HuH-7.5 (cell line): ENCODE measurements at places on chromosomes 6 and 20.

DNA sequence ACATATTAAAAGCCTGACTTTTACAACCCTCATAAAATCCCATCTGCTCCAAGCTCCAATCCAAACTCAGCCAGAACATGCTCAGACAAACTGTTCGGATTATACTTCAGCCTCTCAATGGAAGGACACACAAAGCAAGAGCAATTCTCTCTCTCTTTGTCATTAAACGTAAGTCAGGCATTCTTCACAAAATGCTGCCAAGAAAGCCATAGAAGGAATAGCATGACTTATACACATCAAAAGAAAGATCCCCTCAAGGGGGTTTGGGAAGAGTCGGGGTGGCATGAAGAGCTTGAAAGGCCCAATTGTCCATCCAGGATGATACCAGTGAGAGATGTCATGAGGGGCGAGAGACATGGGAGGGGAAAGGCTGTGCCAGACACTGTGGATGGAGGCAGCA, 268.9 kb downstream of the PREX1 start:
- no peak for DNase-seq

- DNase-seq, result peak; percentile 67
Measured at GRCh38 chr6:52419809-52420667, at the start of gene EFHC1. Gene EFHC1 (plus strand): TSS chr6:52420342. CDS start chr6:52420411, 69 bp downstream.

- no peak for DNase-seq
Measured at GRCh38 chr20:19706463-19706862, 51.6 kb upstream of the RIN2 start.

- no peak for DNase-seq
Measured at GRCh38 chr6:52994031-52994838, 849 bp downstream of the GSTA4 start.

GRCh38 chr20:4814696-4815252, 93.1 kb downstream of the PRND start:
- no peak for DNase-seq

DNA sequence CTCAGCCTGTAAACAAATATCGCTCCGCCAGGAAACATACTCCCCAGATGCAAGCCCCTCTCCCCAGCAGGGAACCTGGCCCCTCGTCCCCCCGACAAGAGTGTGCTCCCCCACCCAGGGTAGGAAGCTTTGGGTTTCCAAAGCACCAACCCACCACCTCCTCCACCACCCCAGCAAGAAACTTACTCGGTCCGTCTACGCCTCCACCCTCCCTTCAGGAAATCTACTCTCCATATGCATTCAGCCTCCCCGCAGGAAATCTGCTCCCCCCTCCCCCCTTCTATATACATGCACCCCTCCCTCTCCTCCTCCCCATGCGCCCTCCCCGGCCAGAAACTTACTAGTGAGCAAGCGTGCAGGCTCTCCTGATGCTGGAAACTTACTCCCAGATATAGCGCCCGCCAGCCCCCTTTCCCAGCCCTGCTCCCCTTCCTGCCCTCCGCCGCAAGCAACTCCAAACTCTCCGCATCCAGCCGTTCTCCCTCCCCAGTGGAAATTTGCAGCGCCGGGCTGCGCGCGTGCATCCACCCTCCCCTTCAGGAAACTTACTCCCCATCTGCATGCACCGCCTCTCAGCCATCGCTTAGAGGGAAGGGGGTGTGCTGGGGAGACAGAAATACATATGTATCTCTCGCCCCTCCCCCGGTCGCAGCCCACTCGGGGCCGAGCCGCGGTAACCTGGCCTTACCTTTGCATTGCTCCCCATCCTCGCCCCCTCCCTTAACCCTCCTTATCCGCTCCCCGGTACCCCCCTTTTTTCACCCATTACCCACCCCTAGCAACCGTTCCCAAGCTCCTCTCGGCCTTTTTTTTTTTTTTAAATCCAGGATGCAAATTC, at the start of gene TRERF1:
TRERF1 (minus strand) TSS at position 594 of the 838 bp plus-strand sequence. CDS start 182,336 bp downstream, outside the sequence.
- DNase-seq, result peak; percentile 13

DNA sequence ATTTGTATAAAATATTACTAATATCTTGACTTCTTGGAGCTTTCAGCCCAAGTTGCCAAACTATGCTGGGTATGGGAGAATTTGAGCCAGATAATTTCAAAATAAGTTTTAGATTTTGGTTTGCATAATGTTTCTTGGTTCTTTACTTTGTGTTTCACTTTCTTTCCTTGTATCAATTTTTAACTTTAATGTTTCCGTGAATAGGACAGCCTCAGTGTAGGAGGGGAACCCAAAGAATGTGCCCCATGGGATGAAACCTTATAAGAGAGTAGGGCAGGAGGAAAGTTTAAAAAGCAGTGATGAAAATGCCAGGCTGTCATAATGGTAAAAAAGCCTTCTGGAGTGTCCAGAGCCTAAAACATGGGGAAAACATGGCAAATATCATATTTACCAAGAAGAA, 252.4 kb upstream of the IRAK1BP1 start:
- no peak for DNase-seq

DNA sequence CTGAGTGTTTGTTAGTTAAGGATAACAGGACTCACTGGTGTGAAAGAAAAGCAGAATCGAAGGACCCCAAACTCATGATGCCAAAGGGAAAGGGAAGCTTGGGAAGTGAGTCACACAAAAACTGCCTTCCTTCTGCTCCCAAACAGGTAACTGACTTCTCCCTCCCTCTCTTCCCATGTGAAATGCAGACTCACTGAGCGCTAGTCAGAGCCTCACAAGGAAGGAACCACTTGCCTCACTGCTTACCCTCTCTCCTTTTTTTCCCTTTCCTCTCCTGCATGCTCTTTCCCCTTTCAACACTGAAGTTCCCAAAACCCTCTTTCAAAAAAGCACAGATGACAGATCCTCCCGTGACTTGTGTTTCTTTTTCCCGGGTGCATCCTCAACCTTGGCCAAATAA, 56.4 kb downstream of the LYRM4 start:
- DNase-seq, result no peak

DNA sequence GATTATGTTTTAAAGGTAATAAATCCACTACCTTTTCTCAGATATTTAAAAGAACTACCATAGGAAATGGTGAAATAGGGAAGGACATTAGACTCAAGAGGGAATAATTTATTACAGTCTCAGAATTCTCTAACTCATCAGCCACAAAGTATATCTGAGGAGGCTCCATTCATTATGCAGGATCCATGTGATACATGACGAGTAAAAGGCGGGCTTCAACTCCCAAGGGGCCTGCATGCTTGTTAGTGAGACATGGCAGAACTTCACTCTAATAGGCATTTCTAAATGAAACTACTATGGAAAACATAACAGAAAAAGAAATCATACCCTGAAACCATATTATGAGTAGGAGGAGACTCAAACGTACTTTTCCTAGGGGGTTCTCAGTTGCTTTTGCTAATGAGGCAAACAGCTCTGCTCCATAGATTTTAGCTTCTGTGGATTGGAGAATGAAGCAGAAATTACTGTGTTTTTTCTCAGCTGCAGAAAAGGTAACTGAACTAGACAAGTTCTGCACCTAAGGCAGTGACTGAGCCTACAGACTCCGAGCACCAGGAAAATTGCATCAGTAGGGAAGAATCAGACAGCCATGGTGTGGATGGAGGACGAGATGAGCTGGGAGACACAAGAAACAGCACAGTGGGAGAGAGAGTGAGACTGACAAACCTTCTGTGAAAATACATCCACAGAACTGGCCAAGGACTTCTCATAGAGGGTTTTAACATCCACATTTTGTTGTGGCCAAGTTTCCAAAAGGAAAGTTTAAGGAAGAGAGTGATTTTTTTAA, 254.6 kb upstream of the PRDM1 start:
- DNase-seq, result no peak

DNA sequence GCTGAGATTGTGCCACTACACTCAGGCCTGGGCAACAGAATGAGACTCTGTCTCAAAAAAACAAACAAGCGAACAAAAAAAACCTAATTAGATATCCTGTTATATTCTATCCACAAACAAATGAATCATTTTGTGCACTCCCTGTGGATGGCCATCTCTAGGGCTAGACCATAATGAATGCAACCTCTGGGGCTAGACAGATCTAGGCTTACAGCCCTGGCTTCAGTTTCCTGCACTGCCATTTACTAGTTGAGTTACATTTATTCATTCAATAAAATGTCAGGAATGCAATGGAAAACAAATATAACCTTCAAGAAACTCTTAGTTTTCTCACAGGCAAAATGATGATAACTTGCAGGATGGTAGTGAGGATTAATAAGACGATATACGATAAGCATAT, 6.6 kb upstream of the RNF8 start:
- no peak for DNase-seq

DNA sequence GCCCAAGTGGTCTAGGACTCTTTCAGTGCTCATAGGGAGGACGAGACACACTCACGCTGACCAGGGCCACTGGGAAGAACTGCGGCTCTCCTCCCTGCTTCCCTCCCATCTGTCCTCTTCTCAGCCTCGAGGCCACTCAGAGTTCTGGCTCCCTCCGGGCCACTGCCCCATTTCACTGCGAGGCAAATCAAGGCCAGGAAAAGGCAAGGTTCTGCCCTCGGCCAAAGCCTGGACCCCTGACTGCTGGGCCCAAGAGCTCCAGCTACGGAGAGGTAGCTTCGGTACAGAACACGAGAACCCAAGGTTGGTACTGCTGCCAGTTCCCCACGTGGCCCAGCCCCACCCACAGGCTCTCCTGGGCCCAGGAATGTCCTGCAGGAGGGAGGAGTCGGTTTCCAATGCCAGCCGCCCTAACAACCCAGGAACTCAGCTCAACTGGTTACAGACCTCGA, 14.7 kb downstream of the PI16 start:
- DNase-seq, result no peak

GRCh38 chr20:64081624-64081964, 1.7 kb downstream of the OPRL1 start:
- no peak for DNase-seq

GRCh38 chr20:47124181-47124717, 229.6 kb downstream of the EYA2 start:
- DNase-seq, result no peak

- DNase-seq, result no peak
Measured at GRCh38 chr6:11675601-11676000, 103.0 kb downstream of the ADTRP start.

- DNase-seq, result no peak
Measured at GRCh38 chr6:117493470-117493869, 11.0 kb downstream of the DCBLD1 start.

- DNase-seq, result no peak
Measured at GRCh38 chr6:126433927-126434326, 94.0 kb downstream of the CENPW start.

GRCh38 chr6:63537201-63537958, 34.9 kb upstream of the LOC128125822 start:
- no peak for DNase-seq

- no peak for DNase-seq
Measured at GRCh38 chr20:20201124-20201523, 148.8 kb downstream of the CFAP61 start.

- no peak for DNase-seq
Measured at GRCh38 chr6:138945354-138945753, 42.7 kb downstream of the REPS1 start.

DNA sequence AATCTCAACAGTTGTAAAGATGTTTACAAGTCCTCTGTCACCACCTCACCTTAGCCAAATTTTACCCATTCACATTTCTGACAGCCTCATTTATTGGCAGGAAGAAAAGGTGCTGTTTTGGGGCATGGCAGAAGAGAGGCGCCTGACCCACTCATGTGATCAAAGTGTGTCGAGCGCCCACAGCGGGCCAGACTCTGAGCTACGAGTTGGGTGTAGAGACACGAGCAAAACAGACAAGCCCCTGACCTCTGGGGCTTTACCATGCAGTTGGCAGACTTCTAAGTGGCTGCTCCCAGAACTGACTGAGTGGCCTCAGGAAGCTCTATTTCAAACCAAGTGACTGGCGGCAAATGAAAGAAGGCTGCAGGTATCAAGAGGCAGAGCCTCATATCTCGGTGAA, 167.0 kb downstream of the SOBP start:
- DNase-seq, result no peak

GRCh38 chr20:17507032-17507431, 24.1 kb downstream of the BFSP1 start:
- DNase-seq, result no peak

- DNase-seq, result no peak
Measured at GRCh38 chr6:26124781-26125685, 37.8 kb downstream of the HFE start.
